ENCODE measurements at places on chromosomes 4 and X.

GRCh38 chr4:151882072-151882803 is 121.4 kb upstream of the GATB start:
- no peak for DNase-seq

DNA sequence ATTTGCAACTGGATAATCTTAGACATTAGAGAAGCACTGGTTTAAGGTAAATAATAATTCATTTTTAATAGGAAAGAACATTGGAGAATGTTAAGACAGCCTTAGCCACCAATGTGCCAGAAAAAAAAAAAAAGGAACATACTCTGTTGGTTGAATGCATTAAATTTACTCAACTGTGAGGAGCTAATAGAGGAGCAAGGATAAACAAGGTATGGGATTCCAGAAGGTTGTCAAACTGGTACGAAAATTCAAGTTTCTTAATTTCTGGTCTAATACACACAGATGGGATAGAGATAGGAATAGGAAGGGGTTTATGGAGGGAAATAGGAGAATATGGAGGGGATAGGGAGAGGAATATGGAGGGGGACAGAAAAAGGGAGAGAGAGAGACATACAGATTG is 1096.6 kb downstream of the ARAP2 start:
- no peak for DNase-seq

GRCh38 chr4:155072417-155072816 is 136.0 kb upstream of the NPY2R start:
- no peak for DNase-seq

DNA sequence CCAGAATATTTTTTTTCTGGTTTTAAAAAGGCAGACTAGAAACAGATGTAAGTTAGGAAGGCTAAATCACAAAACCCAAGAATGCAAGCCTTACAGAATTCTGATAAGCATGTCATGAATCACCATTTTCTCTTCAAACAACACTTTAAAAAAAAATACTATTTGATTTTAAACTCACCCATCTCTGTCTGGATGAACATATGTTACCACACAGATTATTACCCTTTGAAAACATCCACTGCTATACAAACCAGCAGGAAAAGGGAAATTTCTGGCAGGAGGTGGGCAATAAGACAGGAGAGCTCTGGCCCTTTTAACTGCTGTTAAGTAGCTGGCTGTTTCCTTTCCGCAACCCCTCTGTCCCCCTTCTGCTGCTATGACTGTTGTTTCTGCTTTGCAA is 317.7 kb upstream of the NOCT start:
- DNase-seq = no peak

GRCh38 chr4:23881052-23881501 is 8.8 kb downstream of the PPARGC1A start:
- no peak for DNase-seq

All from stimulated activated CD8-positive, alpha-beta memory T cell treated with anti-CD3 and anti-CD28 coated beads, Interleukin-15, amount 100 ng/mL, for 4 hours (primary cell).